Left lobe of liver (tissue), 2 donors: ENCODE measurements at places on chromosomes 7 and 10. TPM values are rescaled to one million over a fixed set of nuclear protein-coding genes. Genes with fewer than 3 reads are reported as not detected.

DNA sequence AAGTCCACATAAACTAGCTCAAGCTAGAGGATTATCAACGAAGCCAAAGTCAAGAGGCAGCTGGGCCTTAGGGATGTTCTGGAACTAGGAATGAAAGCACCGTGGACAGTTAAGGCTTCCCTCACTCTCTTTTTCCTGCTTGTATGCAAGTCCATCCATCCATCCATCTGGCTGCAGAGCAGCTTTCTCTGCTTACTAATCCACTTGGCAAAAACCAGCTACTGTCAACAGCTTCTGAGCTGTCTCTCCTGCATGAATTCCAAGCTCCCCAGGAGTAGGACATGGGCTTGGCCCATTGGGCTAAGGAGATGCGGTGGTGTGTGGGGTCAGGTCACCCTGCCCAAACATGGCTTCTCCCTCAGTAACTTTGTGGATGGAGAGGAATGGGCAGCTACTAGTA is 66.2 kb downstream of the NAMPT start:
- DNase-seq = no peak

- DNase-seq = no peak
Measured at GRCh38 chr7:105106473-105106872, 92.5 kb downstream of the KMT2E start.

Gene HIBADH
- total RNA-seq = 79.8 TPM

GRCh38 chr7:4076701-4077294 is 605.3 kb upstream of the FOXK1 start:
- no peak for DNase-seq

- no peak for DNase-seq
Measured at GRCh38 chr10:66746711-66747110, 179.1 kb upstream of the LRRTM3 start.

DNA sequence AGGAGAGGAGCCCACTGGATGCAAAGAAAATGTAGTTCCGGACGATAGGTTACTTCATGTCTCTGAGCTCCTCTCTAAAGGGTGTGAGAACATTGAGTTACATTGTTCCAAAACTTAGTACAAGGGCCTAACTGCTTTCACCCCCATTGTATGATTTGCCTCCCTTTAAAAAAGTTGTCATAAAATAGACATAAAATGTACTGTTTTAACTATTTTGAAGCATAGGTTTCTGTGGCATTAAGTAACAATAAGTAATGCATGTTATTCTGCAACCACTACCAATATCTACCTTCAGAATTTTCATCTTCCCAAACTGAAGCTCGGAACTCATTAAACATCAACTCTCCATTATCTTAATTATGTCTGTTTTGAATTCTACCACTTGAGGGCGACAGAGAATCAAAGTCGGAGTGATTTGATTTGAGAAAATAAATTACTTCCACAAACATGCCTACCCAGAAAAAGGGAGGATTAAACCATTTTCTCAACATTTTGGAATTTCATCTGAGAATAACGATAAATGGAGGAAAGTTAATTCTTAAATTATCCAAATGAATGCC is 2.7 kb downstream of the IGFBP1 start:
- DNase-seq = no peak

DNA sequence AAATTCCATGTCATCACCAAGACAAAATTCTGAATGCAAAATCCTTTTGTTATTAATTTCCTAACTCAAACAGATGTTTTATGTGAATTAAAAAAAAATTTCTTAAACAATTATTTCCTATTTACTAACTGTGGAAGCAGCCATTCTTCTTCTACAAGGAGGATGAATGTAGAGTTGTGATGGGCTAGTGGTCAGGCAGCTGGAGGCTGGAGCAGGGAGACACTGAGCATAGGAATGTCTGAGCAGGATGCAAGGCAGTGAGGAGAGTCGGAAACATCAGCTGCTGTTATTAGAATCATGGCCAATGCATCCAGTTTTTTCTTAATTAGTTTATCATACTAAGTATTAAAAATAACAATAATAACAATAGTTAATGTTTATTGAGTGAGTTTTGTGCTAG is 102.5 kb upstream of the LRRTM3 start:
- DNase-seq = no peak

GRCh38 chr7:108067844-108068243 is 62.3 kb downstream of the LAMB4 start:
- DNase-seq = no peak

DNA sequence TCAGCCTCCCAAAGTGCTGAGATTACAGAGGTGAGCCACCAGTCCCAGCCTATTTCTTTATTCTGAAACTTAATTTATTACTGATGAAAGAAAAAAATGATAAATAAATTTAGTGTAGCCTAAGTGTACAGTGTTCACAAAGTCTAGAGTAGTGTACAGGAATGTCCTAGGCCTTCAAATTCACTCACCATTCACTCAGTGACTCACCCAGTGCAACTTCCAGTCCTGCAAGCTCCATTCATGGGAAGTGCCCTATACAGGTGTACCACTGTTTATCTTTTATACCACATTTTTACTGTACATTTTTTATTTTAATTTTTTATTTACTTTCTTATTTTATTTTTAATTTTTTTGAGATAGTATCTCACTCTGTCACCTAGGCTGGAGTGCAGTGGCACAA is 12.2 kb downstream of the MRLN start:
- DNase-seq = no peak

DNA sequence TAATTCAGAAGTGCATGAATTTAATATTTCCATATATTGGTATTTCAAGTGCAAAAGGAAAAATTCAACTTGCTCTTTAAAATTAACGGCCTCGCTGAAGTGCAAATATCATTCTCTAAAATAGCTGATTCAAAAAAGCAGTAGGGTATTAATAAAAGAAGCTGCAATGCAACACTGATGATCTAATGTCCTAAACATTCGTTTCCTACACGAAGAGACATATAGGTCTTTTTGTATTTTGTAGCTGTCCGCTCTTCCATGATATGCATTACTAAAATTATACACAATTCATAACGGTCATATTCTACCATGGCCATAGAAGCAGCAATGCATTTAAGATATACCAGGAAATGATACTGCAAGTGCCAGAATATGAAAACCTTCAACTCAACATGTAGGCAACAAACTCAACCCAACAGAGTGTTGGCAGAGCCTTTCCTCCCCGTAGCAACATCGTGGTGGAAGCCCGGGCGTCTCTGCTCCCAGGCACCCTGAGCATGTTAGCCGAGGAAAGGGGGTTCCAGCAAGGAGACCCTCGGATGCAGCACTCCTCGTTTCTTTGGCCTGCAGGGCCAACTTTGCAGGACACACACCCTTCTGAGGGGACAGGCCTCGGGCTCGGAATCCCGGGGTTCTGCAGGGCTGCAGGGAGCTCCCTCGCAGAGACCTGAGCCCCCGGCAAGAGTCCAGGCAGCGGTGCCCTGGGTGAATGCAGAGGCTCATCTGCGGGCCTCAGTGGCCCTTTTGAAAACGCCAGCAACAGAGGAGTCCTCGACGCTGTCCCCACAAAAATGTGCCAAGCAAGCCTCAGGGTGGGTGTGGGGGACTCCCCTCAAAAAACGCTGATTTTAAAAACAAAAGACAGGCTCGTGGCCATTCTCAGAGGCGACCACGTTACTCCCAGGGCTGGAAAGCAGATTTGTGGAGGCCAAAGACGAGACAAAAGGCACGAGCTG is 1.6 kb downstream of the FAM171A1 start:
- no peak for DNase-seq
